NCI-H774 (cell line): ENCODE measurements at places on chromosomes 13 and 19.

DNA sequence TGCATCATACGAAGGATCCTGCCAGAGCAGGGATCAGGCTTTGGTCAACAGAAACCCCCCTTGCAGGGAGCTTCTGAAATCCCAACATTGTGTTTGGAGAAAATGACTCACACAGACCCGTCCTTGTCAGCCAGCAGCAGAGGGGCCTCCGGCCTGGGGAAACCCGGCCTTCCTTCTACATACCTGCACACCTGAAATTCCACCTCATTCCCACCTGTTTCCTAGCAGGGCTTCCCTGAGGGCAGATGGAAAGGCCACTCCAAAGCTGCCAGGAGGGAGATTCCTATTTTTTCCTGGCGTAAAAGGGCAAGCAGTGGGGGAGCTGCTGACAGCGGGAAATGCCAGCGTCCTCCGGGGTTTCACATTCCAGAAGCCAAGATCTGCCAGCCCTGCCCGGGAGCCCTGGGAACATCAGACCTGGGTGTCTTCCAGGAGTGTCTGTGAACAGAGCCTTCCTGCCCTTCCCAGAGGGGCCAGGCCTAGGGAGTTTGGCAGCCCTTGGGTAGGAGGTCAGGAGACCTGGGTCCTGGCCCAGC is 3.0 kb upstream of the IGFL1 start:
- DNase-seq = no peak

- DNase-seq = no peak
Measured at GRCh38 chr19:4359627-4360000, 16.3 kb downstream of the MPND start.

- no peak for DNase-seq
Measured at GRCh38 chr13:84802073-84802472, 919.8 kb upstream of the SLITRK1 start.

DNA sequence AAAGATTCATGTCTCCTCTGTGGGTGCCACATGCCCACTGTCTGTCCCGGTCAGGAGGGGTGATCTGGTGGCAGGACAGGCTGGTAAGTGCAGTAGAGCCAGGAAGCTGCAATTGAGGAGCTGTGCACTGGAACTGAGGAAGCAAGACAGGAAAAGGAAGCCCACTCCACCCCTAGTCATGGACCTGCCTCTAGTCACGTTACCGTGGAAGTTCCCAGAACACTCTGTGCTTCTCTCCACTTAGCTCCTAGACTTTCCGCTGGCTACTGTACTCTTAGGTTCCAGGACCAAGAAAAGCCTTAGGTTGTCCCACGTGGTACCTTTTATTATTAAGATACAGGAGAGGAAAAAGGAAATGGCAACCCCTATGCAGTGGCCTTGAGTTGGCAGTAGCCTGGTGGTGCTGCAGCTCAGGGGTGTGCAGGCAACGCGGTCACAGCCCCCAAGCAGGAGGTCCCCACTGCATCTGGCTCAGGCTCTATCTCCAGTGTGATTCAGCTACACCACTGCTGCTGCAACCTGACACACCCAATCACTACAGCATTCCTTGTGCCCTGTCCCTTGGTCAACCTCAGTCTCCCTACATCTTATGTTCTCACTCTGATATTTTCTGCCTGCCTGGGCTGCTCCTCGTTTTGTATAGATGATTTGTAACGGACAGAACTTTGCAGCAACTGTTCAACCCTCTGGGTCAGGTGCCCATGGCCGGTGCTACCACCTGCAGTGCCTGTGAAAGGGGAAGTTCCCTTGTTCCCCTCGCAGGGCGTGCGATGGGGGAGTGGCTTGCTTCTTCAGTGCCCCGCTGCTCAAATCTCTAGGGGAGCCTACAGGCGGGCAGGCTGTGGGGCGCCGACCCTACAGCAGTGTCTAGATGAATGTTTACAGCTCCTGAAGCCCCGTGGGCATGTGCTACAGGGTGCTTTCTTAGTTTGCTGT is 24.4 kb upstream of the GPR12 start:
- DNase-seq = no peak

GRCh38 chr19:10135551-10136334 is 16.0 kb upstream of the EIF3G start:
- DNase-seq = no peak

- no peak for DNase-seq
Measured at GRCh38 chr19:10915130-10916091, 13.0 kb downstream of the YIPF2 start.

- no peak for DNase-seq
Measured at GRCh38 chr19:5948752-5949564, 29.0 kb downstream of the RANBP3 start.

DNA sequence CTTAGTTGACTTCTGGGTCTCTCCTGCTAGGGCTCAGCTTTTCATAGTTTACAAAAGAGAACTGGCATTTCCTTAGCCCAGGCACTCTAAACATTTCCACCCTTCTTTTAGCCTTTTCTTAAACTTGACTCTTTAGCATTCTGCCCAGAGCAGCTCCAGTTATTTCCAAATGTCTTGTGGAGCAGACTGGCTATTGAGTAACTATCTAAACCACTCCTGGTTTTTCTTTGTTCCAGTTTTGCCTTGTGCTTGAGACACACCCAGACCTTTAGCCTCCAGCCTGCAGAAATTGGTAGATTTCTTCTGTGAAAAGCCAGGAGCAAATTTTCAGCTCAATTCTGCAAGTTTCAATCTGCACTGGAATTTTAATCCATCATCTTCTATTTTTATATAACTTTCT is 1813.1 kb downstream of the OLFM4 start:
- no peak for DNase-seq

DNA sequence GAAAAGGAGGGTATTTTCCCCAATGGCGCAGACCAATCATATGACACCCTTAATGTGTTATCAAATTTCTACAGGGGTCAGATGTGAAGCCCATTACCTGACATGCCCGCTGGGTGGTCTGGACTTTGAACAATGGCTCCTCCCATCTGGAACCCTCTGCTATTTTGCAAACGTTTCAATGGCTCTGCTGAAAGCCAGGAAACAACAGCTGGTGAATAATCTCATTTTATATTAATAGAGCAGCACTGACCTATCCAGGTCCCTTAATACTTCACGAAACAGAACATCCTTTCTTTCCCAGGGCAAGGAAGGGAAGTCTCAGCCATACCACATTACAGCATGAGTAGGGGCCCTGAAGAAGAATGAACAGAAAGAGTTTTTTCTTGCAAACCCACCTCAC is 20.3 kb upstream of the KPNA3 start:
- no peak for DNase-seq

DNA sequence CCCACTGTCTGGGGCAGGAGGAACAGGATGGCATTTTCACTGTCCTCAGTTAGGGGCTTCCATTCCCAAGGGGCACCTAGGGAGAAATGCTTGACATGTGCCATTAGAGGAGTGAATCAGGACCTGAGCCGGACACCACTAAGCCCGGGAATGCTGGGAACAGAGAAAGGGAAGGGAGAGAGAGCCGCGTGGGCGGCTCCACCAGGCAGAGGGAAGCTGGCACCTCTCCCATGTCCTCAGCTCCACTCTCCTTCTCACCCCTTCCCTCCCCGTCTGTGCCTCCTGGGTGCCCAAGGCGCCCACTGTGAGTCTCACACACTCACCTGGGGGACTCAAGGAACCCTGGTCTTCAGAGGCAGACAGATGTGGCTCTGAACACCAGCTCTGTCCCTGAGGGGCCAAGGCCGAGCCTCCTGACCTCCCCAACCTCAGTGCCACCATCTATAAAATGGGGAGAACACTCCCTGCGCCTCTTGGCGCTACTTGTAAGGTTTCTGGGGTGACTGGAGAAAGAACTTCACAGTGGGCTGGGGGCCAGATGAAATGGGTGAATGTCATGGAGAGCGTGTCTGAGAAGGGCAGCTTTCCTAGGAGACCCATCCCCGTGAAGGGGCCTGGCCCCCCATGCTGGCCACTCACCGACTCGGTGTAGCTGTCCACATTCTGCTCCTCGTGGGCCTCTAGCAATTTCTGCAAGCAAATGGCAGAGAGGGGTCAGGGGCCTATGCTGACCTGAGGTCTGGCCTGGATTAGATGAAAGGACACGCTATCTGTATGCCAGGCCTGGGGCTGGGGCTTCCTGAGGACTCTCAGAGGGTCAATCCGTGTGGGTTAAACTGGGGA is 5.3 kb upstream of the KPTN start:
- DNase-seq = no peak

- DNase-seq = no peak
Measured at GRCh38 chr19:18978616-18979015, 37.6 kb upstream of the HOMER3 start.

GRCh38 chr19:43148233-43148632 is 38.1 kb downstream of the PSG5 start:
- DNase-seq = no peak

DNA sequence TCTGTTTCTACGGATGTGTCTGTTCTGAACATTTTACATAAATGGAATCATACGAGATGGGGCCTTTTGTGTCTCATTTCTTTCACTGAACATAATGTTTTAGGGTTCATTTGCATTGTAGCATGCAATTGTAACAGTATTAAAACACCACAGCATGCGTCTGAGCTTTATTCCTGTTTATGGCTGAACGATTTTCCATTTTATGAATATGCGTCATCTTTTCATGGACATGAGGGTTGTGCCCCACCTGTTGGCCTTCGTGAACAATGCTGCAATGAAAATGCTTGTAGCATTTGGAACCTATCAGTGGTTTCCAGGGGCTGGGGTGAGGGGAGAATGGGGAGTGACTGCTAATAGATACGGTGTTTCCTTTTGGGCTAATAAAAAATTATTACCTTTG is 5.1 kb downstream of the OR10H1 start:
- DNase-seq = no peak

DNA sequence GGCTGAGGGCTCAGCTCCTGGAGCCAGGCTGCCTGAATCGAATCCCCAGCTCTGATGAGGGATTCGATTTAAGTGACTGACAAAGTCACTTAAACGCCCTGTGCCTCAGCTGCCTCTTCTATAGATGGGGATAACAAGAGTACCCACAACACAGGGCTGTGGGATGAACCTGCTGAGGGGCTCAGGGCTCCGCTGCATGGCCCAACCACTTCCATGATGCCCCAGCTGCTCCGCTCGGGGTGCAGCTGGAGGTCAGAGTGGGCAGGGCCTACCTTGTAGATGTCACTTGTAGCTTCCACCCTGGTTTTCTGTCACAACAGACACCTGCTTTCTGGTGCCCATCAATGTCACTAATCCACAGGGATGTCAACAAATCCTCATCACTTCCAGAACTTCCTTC is 39.2 kb downstream of the STK24 start:
- no peak for DNase-seq

DNA sequence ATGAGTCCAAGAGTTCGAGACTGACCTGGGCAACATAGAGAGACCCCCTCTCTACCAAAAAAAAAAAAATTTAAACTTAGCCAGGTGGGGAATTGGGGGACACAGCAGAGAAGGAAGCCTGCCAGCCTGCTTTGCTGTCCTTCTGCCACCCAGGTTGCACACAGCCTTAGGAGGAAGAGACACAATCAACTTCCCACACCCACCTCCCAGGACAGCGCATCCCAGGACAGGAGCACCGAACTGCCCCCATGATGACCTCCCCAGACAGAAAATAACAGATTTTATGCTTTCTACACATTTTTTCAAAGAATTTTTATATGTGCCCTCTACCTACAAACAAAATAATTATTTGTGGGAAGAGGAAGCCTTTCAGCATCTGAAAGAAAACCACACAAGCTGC is 126.0 kb upstream of the ZNF507 start:
- no peak for DNase-seq

- no peak for DNase-seq
Measured at GRCh38 chr13:67281466-67281865, 51.3 kb upstream of the PCDH9 start.

DNA sequence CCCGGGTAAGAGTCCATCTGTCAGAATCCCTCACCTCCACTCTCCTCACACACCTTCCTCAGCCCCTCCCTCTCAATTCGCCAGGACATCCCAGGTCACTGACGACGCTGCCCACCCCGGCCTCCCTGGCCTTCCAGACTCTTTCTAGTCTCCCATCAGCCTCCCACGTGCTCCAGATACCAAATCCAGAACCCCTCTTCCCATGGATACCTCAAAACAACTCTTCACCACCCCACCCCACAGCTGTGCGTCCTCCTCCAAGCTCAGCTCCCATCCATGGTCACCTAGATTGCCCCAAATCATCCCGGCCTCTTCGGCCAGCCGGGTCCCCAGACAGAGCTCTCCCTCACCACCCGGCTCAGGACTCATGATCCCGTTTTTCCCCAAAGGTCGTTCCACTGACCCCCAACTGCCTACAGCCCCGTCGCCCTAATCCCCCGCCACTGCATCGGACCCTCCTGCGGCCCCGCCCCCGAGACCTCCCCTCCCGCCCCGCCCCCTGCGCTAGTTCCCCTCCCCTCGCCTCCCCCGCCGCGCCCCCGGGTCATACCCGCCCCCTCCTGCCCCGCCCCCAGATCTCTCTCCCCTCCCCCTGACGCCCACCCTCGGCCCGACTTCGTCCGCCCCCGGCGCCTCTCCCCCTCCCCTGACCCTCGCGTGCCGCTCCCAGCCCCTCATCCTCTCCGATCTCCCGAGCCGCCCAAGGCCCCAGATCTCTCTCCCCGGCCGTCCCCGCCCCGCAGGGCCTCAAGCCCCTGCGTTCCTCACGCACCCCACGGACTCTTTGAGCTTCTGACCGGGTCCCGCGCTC is 546 bp downstream of the UBXN6 start:
- no peak for DNase-seq

DNA sequence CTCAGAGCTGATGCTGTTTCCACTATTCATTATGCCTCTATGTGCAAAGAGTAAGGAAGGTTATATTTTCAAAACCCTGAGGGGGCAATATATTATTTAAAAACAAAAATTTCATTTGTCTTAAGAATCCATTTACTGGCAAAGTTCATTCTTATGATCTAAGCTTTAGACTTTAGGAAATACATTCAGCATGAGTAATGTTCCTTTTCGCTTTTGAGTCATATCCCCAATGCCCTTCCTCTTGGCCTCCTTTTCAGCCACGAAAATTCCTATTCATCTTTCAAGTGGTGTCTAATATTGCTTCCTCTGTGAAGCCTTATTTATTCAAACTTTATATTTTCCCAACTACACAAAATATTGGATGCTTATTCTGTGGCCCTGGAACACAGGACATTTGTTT is 1317.0 kb downstream of the PCDH9 start:
- DNase-seq = no peak

- no peak for DNase-seq
Measured at GRCh38 chr13:91698308-91698707, 299.9 kb downstream of the GPC5 start.

- no peak for DNase-seq
Measured at GRCh38 chr13:94305033-94305432, 174.4 kb downstream of the DCT start.

- no peak for DNase-seq
Measured at GRCh38 chr13:24097064-24097463, 63.5 kb upstream of the SPATA13 start.
